Kidney (tissue), 22 donors: ENCODE measurements at places on chromosomes 4 and X. TPM values are rescaled to one million over a fixed set of nuclear protein-coding genes. Genes with fewer than 3 reads are reported as not detected.

Gene NUDT10
- total RNA-seq: 5.2 TPM

Gene PDHA2
- total RNA-seq: not detected

Gene COX7B2
- not detected for total RNA-seq

Gene STATH
- total RNA-seq: not detected

Gene BMPR1B
- 4.1 TPM for total RNA-seq

Gene NAAA
- total RNA-seq: 58.1 TPM

Gene ARSH
- not detected for total RNA-seq

Gene PLA2G12A
- total RNA-seq: 42.0 TPM

Gene SPANXC
- total RNA-seq: not detected

Gene TAF9B
- 23.3 TPM for total RNA-seq

Gene USP46
- total RNA-seq: 16.9 TPM

Gene ZNF280C
- 5.0 TPM for total RNA-seq

Gene SSX2B
- not detected for total RNA-seq

Gene TMSB15C
- 1.5 TPM for total RNA-seq

Gene SMR3B
- not detected for total RNA-seq

Gene BMX
- 1.4 TPM for total RNA-seq
